ENCODE measurements at places on chromosomes 13 and 19.

GRCh38 chr13:23427342-23427843 is 6.1 kb downstream of the SACS start:
- peak; percentile 79 for DNase-seq

DNA sequence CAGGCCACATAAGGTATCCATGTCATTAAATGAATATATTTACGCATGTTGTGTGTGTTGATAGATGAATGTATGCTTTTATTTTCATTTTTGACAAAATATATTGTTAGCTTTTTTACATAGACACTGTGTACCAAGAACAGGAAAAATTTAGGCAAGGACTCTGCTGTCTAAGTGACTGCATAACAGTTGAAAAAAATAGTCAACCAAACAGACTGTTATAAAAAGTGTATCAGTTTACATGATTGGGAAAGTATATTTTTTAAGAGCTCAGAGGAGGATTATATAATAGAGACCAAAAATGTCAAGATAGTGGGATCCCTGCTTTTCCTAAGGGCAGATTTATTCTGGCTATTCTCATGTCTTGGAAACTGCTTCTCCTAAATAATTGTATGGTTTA is 858.0 kb downstream of the SLITRK1 start:
- no peak for DNase-seq

DNA sequence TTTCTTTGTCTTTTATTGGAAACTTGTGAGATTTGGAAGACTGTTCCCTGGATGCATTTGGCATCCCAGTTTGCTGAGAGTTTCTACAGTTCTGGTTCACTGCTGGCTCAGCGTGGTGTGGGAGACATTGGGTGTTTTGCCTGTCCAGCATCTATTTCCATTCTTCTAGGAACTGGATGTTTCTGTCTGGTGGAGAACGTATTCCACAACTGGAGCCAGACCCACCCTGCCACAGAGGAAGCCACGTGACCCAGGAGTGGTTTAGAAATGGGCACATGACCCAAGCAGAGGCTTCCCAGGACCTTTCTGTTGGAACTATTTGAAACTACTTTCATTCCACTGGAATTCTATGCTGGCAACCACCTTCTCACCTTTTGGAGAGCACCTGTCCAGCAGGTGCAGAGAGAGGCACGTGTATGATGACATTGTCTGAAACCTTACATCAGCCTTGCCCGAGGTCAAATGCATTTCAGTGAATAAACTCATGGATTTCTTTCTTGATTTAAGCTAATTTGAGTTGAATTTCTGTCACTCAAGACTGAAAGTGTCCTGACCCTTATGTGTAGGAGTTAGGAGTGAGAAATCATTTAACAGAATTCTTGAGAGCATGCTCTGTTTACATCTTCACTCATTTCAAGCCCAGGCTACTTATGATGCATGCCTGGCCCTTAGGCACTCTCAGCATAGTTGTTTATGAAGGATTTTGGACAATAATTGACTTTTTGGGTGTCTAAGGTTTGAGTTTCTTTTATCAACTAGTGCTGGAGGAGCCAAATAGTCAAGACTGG is 121.8 kb downstream of the AKAP11 start:
- DNase-seq: no peak

DNA sequence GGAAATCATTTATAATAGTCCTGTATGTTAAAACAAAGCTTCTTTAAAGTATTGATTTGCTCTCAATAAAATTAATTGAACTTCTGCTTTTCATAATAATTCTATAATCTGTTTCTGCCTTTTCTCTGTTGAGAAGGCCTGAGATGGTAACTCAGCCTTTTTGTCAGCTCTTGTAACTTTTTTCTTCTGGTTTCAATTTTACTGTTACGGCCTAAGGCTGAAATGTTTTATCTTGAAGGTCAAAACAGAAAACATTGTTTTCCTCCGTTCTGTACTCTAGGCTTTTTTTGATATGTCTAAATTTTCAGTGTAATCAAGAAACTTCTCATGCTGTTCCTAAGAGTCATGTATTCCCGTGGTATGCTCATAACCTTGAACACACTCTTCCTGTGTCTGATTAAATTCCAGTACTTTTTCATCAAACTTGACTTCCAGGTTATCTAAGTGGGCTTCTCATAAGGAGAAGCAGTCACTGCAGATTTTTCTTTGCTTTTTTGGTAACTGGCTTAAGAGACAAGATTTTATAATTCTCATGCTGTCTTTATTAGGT is 7.6 kb upstream of the NAXD start:
- DNase-seq: no peak

GRCh38 chr19:15187026-15188007 is 13.5 kb downstream of the NOTCH3 start:
- no peak for DNase-seq

- no peak for DNase-seq
Observed at GRCh38 chr19:11025006-11025405, 64.2 kb downstream of the SMARCA4 start.

GRCh38 chr19:4557144-4557970 is 2.1 kb downstream of the SEMA6B start:
- no peak for DNase-seq

GRCh38 chr13:114243971-114244370 is 9.3 kb downstream of the CDC16 start:
- no peak for DNase-seq

GRCh38 chr13:32589471-32589870 is 3.2 kb downstream of the PDS5B start:
- no peak for DNase-seq

GRCh38 chr19:778910-779653 is 18.2 kb upstream of the PTBP1 start:
- DNase-seq: no peak

DNA sequence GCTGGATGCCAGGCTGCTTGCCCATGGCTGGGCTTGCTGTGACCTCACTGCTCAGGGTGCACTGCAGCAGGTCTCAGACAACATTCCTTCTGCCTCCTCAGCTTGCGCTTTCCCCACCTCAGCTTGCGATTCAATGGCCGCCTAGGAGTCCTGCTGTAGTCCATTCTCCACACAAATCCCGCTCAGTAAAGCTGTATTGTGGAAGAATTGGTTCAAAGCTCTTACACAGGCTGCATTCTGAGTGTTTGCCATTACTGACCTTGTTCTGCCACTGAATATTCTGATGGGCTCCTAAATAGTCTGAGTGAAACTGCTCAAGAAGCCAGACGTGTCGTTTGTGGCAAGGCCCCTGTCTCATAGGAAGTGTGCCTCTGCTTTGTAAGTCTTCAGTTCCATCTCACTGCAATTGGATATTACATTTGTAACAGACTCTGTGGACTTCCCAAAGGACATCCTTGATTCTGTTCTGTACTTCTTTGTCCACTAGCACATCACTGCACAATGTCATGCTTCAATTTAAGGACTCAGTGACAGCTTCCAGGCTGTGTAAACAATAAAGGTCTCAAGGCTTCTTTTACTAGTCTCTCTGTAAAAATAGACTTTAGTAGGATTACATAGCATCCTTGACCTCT is 49.8 kb downstream of the KATNAL1 start:
- no peak for DNase-seq

DNA sequence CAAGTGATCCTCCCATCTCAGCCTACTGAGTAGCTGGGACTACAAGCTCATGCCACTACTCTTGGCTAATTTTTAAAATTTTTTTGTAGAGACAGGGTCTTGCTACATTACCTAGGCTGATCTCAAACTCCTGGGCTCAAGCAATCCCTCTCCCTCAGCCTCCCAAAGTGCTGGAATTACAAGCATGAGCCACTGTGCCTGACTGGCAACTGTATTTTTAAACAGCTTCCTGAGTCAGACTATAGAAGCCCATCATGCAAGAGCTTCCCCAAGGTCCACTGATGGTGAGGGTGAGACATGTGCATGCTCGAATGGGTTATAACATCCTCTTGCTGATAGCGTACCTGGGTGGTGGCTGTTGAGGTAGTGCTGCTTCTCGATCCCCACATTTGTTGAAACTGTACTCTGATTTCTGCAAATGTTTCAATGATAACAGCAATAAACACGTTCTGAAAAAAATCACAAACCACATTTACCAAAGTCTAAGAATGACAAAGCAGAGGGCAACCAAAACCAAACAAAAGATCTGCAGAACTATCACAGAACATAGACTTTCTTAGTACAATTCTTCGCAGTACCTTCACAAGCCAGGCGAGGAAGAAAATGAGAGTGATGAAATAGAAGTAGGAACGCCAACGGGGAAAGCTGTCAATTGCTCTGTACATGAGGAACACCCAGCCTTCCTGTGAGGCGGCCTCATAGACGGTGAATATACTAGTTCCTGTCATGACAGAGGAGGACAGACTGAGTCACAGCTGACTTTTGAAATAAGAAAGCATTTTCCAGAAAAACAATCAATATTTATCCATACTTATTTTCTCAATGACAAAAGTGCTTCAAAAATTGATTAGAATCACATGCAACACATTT is 124.4 kb downstream of the NALCN start:
- DNase-seq: no peak

DNA sequence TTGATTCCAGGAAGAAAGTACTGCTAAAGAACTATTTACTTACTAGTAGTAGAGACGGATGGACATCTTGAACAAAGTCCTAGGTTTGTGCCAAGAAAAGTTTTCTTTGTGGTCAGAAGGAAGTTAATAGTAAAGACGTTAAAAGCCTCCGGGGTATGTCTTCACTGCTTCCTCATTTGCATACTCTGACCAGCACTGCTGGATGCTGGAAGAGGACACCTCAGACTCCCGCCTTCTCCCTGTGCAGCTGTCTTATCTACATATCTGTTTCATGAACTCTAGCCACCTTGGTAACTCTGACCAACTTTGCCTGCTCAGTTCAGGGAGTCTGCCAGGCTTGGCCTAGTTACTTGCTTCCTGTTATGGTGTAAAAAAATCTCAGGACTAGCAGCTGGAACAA is 1109.1 kb upstream of the MIR17HG start:
- DNase-seq: no peak

- DNase-seq: no peak
Observed at GRCh38 chr13:98547455-98547854, 29.5 kb downstream of the STK24 start.

- DNase-seq: peak; percentile 67
Observed at GRCh38 chr13:113441661-113442060, 11.6 kb downstream of the ADPRHL1 start.

GRCh38 chr13:42495255-42495654 is 78.7 kb upstream of the TNFSF11 start:
- no peak for DNase-seq

DNA sequence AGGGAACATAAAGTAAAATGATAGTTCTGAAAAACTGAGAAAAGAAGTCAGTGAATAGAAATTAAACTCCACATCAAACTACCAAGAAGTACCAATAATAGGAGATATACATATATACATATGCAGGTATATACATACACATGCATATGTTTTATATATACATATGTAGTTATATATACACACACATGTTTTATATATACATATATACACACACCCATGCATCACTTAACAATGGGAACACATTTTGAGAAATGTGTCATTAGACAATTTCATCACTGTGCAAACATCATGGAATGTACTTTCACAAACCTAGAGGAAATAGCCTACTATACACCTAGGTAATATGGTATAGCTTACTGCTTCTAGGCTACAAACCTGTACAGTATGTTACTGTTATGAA is 626.8 kb upstream of the PCDH9 start:
- DNase-seq: no peak

DNA sequence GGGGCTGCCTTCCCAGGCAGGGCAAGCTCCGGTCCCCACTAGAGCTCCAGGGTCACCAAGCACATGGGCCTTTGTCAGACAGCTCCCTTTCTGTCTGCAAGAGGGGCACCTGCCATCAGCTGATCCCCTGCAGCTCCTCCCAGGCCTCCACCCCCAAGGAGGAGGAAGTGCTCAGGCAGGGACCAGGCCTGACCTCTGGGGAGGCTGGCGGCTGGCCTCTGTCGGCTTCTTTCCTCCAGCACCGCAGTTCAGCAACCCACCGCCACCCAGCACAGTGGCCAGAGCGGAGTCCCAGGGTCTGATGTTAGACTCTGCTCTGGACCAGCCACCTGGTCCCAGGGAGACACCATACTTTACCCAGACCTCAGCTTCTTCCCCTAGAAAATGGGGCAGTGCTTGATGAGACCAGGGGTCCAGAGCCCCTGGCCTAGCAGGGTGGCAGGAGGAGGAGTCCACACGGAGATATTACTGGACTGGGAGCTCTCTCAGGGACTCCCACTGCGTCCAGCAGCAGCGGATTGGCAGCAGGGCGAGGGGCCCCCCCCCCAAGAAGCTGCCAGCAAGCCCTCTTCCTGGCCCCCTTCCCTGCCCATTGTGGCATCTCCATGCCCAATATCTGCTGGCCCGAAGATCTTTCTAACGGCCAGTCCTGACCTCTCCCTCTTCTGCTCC is 24.1 kb downstream of the NKPD1 start:
- DNase-seq: no peak

- DNase-seq: no peak
Observed at GRCh38 chr13:21078501-21078900, 17.1 kb upstream of the LATS2 start.

DNA sequence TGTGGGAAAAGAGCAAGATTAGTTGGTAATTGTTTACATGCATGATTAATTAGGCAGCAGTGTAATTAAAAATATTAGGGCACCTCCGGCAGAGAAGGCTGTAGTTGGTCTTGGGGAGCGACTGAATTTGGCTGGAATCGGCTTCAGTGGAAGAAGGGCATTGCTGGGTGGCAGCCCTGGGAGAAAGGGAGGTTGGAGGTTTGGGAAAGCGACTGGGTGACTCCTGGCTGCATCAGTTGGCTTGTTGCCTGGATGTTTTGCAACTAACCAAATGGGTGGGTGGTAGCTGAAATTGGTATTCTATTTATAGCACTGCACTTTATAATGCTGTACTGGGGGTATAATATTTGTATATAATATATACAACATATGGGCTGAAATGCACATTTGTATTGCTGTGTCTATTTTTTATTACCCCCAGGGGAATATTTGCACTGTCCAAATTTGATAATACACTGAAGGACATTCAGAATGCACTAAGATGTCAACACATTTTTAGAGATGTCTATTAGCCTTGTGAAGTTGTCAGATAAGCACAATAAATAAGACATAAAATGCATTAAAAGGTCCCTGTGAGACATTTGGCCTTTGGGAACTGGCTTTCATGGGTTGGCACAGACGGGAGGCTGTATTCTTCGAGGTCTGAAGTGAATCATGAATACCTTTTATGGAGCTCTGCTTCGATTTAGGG is 1.7 kb downstream of the B3GLCT start:
- no peak for DNase-seq

DNA sequence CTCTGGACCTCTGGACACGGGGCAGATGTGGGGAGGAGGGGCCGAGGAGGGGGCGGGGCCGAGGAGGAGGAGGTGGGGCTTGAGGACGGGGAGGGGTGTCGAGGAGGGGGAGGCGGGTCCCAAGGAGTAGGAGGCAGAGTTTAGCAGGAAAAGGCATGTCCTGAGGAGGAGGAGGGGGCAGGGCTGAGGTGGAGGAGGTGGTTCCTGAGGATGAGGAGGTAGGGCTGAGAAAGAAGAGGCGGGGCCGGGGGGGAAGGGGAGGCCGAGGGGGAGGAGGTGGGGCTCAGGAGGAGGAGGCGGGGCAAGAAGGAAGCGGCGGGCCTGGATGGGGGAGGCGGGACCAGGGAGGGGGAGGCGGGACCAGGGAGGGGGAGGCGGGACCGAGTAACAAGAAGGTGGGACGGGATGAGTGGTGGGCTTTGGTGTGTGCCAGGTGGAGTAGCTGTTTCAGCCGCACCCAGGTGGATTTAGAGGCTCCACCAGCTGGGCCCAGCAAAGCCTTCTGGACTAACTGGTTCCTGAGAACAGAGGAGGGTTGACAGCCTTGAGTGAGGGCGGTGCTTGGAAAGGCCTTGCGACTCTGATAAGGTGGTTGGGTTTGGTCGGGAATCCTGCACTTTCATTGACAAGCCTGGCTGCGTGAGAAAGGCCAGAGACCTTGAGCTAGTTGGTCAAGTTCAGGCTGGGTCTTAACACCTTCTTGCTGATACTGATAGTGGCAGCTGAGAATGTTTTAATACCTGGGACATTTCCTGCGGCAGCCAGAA is 7.7 kb downstream of the TECR start:
- DNase-seq: no peak

GRCh38 chr19:1825909-1826556 is 14.0 kb upstream of the ATP8B3 start:
- DNase-seq: no peak
